ENCODE measurements at places on chromosomes 2 and 18.

GRCh38 chr2:212001325-212001724 lies 537.3 kb downstream of the ERBB4 start:
- no peak for DNase-seq

DNA sequence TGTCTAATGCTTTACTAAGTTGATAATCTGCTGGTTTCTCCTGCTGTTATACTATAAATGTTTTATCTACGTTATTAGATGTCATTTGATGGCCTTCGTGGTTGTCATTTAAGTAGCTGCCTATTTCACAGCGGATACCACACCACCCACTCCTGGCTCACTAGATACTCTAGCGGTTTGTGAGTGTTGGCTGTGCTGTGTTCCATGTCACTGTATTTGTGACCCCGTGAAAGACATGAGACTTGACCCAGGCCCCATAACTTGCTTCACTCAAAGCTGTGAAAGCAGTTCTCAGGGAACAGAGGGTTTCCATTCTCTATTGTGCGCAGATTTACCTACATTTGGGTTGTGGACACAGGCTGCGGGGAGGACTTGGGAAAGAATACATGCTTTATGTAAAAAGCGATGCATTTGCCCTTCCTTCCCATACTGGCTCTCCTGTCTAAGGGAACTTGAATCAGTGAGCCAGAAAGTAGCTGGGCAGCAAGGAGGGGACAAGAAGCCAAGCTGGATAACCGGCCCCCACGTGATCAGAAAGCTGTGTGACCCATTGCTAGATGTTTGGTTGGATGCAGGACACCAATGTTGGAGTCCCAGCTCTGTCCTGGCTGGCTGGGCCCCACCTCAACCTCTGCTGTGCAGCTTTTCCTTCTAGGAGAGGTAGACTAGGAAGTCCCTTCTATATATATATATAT lies 52.2 kb downstream of the PLB1 start:
- peak; percentile 13 for DNase-seq

DNA sequence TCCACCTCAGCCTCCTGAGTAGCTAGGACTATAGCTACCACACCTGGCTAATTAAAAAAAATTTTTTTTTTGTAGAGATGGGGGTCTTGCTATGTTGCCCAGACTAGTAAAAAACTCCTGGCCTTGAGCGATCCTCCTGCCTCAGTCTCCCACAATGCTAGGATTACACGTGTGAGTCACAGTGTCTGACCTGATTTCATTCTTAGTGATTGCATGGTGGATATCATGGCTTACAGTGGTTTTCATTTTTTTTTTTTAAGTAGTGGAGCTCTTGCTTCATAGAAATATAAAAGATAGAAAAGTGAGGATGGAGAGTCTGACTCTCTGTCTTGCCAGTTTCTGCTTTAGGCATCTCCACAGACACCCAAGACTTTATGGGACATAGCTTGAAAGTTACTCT lies 83.6 kb downstream of the CDC42EP3 start:
- no peak for DNase-seq

- no peak for DNase-seq
These were observed 50.5 kb downstream of the MTA3 start for GRCh38 chr2:42618972-42619371.

DNA sequence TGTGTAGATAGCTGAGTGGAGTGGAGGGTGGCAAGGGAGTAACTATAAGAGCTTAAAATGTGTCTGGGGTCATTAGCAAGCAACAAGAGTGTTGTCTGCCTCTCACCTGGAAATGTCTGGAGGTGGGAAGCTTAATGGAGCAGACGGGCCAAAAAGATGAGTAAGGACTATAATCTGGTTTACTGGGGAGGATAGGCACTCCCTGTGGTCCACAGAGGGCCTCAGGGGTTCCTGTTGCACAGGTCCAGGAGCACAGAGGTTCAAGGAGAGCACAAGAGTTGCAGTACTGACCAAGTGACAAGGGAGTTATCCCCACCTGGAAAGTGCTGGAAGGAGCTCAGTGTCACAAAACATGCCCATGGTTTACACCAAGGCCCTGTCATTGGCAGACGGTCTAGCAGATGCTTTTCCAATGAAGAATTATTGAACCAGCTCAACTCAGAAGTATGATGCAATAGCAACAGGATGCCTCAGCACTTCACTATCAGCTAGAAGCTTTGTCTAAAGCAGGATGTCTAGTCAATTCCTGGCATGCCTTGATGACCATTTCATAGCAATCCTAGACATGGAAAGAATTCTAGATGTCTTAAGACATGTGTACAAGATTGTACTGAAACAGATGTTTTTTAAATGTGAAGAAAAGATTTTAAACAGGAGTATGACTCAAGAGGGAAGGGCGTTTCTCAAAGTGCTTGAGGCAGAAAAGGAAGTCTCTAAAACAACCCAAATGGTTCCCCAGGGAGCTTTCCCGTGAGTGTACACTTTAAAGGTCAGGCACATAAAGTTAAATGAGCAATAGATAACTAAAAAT lies 62.9 kb upstream of the SERPINE2 start:
- no peak for DNase-seq

DNA sequence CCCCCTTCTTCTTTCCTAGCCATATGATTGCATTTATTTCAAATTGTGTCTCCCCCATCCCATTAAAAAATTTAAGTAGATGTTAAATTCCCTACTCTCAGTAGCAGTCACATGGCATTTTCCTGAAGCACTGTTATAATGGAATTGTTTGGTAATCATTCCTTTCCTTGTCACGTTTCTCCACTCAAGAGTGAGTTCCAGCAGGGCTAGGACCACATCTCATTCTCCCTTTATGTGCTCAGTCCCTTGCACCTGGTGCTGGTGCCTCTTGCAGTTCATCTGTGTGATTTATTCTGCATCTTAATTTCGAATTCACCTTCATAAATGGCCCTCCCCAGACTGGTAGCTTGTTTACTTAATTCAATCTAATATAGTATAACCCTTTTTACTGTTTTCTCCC lies 70.3 kb upstream of the NOSTRIN start:
- no peak for DNase-seq

DNA sequence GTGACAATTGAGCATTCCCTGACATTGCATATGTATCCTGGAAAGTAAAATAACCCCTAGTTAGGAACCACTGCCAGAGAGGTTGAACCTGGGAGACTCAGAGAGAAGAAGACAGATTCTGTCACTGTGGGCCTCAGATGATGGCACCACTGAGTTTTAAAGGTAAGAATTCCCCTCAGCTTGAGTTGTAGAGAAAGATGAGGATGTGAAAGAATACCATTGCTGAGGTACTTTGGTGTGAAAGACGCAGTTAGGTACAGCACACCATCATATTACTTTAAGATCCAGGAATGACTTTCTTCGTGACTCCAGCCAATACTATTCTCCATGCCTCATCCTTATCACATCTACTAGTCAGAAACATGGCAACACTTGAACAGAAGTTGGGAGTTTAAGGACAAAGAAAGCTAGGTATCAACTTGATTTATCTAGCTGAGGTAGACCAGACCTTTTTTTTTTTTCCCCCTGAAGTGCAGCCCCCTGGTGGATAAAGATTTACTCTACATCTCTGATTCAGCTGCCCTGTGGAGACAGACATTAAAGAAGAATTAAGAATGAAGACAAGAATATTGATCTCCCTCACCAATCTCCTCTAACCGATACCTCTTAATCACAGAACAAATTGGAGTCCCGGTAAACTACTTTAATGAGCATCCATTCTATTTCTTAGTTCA lies 630.5 kb upstream of the FANCL start:
- no peak for DNase-seq

DNA sequence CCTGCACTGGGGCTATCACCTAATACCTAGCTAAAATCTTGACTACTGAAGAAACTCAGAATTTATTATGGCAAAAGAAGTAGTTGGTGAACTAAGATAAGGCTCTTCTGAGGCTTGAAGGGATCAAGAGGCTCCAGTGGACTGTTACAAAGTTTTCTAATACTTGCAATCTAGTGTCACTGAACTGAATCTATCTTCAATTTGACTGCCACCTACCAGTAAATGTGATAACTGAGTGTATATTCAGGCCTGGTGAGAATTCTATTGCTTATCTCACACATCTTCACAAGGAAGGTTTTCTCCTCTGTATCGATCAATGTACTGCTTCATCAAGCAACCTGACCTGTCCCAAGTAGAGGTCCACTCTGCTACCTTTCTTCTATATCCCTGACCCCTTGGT lies 40.8 kb downstream of the DARS1 start:
- DNase-seq: no peak

DNA sequence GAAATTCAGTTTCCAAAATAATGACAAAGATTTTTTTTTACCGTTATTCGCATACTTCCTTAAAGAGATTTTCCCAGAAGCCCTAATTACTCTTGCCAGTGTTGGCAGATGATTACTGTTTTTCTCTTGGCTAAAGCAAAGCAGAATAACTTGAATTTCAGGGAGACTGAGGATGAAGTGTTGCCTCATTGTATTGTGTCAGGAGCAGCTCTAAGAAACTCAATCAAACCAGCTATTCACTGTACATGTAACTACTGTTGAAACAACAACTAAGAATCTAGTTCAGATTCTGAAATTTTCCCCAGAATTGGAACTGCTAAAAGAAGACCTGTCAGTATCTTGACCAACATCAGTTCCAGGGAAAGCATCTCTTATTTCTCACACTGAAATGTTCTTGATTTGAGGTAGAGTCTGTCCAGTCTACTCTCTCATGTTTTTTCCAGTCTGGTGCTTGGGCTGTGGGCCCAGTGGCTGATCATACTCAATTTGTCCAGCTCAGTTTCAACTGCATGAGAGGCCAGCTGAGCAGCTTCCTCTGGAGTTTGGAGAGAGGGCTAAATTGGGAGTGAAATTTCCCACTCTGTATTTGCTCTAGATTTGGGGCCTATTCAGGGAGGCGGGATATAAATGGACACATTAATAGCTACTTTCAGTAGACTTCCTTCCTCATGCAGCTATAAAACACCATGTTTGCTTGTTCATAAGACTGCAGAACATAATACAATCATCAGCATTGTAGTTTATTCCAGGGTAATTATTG lies 78.5 kb downstream of the PPP1R1C start:
- no peak for DNase-seq

DNA sequence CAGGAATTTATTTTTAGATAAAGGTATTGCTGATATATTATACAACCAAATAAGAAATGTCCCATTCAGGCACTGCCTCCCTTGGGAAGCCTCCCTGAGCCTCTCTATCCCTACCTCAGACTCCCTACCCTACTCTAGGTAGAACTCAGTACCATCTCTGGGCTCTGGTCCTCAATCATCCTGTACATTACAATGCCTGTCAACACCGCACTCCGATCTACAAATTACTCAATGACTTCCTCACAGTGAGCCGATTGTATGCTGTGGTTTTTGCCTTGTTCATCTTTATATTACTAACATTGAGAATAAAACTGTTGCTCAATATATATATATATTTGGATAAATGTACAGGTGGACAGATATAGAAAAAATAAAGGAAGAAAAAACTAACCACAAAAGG lies 207.5 kb downstream of the STK39 start:
- DNase-seq: no peak

GRCh38 chr2:171523088-171524017 lies 1.1 kb downstream of the CYBRD1 start:
- peak; percentile 11 for DNase-seq

GRCh38 chr2:149894226-149894625 lies 306.7 kb upstream of the MMADHC start:
- no peak for DNase-seq

- DNase-seq: no peak
These were observed 31.2 kb upstream of the HPCAL1 start for GRCh38 chr2:10271509-10271908.

GRCh38 chr2:132446444-132446843 lies 29.8 kb downstream of the GPR39 start:
- no peak for DNase-seq

All from stimulated activated CD8-positive, alpha-beta memory T cell treated with anti-CD3 and anti-CD28 coated beads, Interleukin-4, amount 100 ng/mL, for 24 hours (primary cell).